HAP-1 (cell line): ENCODE measurements at places on chromosomes 3 and 15.

- no peak for DNase-seq
These were observed 88.9 kb downstream of the ADAMTS17 start for GRCh38 chr15:100252779-100253417.

GRCh38 chr15:61030451-61030850 is 198.7 kb downstream of the RORA start:
- DNase-seq, result no peak

DNA sequence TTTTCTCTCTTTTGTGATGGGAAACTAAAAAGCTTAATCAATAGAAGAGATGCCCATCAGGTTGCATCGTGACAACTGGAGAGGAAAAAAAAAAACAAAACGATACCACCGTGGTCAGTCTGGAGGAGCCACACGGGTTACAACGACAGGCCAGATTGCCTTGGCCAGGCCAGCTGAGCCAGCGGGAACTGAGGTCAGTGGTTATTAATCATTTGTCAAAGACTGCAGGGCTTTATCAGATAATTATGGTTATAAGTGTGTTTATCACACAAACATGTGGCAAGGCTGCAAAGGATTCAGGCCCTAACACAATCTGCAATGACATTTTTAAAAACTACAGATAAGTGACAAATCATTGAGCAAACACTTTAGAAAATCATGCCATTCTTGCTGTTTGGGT is 135.0 kb upstream of the FAM3D start:
- no peak for DNase-seq

- no peak for DNase-seq
These were observed 188.0 kb upstream of the TGFBR2 start for GRCh38 chr3:30418443-30418842.

GRCh38 chr3:110456001-110456400 is 615.6 kb upstream of the NECTIN3 start:
- no peak for DNase-seq

- DNase-seq, result peak; percentile 86
These were observed 626 bp upstream of the PTPRG start for GRCh38 chr3:61560517-61561373.

GRCh38 chr3:11625376-11626083 is 18.2 kb downstream of the VGLL4 start:
- no peak for DNase-seq

- DNase-seq, result peak; percentile 10
These were observed 1093.6 kb upstream of the ALCAM start for GRCh38 chr3:104273046-104273649.

- no peak for DNase-seq
These were observed 524.7 kb downstream of the PYDC2 start for GRCh38 chr3:191985691-191986090.
